ENCODE measurements at places on chromosomes 12 and 14. TPM values are rescaled to one million over a fixed set of nuclear protein-coding genes. Genes with fewer than 3 reads are reported as not detected.

MYF5 gene
- polyA plus RNA-seq: not detected

DNA sequence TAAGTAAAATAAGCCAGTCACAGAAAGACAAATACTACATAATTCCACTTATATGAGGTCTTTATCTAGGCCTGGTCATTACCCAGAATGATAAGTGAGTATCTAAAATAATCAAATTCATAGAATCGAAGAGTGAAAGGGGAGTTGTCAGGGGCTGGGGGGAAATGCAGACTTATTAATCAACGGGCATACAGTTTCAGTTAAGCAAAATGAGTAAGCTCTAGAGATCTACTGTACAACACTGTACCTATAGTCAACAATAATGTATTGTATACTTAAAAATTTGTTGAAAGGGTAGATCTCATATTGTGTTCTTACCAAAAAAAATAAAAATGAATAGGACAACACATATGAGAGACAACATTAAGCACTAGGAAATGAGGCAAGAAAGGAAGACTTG lies 13.3 kb downstream of the BTBD7 start:
- no peak overlapping the region for H3K27ac ChIP-seq
- peaks cover 2% of the 10 kb centered on the region for H3K36me3 ChIP-seq
- H3K4me3 ChIP-seq: no peak overlapping the region
- H3K27me3 ChIP-seq: no peaks in the 10 kb centered on the region
- H3K4me1 ChIP-seq: peaks cover 13% of the 10 kb centered on the region
- no peak for DNase-seq

DNA sequence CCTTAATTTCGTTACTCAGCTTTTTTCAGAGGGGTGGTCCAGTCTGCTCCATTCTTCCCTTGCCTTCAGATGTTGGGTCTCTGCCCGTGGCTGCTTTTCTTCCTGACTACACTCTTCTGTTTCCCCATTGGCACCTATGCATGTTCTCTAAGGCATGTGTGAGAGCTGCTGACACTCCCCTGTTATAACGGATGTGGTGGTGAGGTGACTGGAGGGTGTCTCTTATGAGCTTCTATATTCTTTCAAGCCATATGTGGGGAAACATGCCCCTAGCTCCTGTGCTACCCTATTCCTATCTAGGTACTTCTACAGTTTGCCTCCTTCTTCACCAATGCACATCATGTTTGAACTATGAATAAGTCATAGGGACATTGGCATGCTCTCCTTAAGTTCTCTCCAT lies 643.2 kb downstream of the RPL10L start:
- no peak overlapping the region for H3K27ac ChIP-seq
- H3K4me1 ChIP-seq: no peaks in the 10 kb centered on the region
- DNase-seq: no peak
- no peak overlapping the region for H3K4me3 ChIP-seq
- no peaks in the 10 kb centered on the region for H3K36me3 ChIP-seq

GRCh38 chr12:111424793-111425251 lies 19.1 kb downstream of the SH2B3 start:
- H3K27ac ChIP-seq: peak overlapping the region; percentile 69
- no peak overlapping the region for H3K4me3 ChIP-seq
- no peak for DNase-seq
- peaks cover 55% of the 10 kb centered on the region for H3K4me1 ChIP-seq
- H3K27me3 ChIP-seq: no peaks in the 10 kb centered on the region

DNA sequence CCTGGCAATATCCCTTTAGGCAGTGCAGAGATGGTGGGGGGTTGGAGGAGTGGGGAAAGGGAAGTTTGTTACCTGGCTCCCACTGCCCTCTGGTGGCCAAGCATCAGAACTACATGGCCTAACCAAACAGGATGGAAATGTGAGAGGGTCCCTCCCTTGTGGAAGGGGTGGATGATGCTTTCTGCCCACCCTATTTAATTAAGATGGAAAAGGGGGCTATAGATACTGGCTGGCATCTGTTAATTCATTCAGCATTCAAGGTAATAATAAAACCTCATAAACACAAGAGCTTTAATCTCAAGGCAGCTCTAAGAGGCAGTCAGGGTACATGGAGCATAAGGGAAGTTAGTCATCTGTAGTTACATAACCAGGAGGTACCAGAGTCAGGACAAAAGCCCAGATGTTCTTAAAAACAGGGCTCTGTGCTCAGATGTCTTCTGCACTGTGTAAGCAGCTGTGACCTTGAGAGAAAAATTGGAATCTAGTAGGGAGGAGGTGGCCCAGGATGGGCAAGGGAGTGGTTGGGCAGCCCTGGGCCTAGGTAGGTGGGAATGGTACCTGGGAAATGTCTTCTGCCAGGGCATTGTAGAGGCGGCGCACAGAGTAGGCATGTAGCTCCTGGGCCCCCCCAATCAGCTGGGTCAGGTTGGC lies 4.6 kb downstream of the AP1G2 start:
- DNase-seq: peak; percentile 46
- H3K27me3 ChIP-seq: no peaks in the 10 kb centered on the region
- peaks cover 23% of the 10 kb centered on the region for H3K36me3 ChIP-seq
- peak overlapping the region; percentile 29 for H3K27ac ChIP-seq
- H3K4me1 ChIP-seq: peaks cover 10% of the 10 kb centered on the region

- no peak for DNase-seq
- no peaks in the 10 kb centered on the region for H3K36me3 ChIP-seq
- H3K4me1 ChIP-seq: no peaks in the 10 kb centered on the region
- no peaks in the 10 kb centered on the region for H3K27me3 ChIP-seq
- no peak overlapping the region for H3K27ac ChIP-seq
Observed at GRCh38 chr14:92754966-92755365, 6.5 kb upstream of the LGMN start.

DNA sequence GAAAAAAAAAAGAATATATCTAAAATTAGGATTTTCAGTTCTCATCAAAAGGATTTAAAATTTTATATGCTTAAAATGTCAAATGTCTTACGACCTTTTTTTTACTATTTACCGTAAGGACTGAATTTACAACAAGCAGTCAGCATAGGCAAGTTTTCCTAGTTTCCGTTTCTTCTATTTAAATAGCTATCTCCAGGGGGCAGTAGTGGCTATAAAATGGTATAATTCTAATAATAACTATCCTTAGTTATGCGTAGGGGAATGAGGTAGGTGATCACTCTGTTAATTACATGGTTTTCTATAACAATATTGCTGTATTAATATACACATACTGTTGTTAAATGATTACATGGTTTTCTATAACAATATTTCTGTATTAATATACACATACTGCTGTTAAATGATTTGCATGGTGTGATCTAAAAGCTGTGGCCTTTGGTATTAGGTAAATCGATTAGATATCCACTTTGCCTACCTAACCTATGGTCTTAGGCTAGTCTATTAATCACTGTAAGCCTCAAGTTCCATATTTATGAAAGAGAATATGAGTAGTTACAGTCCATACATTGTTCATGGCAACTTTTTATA lies 217.7 kb upstream of the PDZRN4 start:
- no peaks in the 10 kb centered on the region for H3K4me1 ChIP-seq
- no peaks in the 10 kb centered on the region for H3K27me3 ChIP-seq
- no peaks in the 10 kb centered on the region for H3K36me3 ChIP-seq
- no peak overlapping the region for H3K27ac ChIP-seq
- DNase-seq: no peak

PARPBP gene
- 1.7 TPM for polyA plus RNA-seq

DNA sequence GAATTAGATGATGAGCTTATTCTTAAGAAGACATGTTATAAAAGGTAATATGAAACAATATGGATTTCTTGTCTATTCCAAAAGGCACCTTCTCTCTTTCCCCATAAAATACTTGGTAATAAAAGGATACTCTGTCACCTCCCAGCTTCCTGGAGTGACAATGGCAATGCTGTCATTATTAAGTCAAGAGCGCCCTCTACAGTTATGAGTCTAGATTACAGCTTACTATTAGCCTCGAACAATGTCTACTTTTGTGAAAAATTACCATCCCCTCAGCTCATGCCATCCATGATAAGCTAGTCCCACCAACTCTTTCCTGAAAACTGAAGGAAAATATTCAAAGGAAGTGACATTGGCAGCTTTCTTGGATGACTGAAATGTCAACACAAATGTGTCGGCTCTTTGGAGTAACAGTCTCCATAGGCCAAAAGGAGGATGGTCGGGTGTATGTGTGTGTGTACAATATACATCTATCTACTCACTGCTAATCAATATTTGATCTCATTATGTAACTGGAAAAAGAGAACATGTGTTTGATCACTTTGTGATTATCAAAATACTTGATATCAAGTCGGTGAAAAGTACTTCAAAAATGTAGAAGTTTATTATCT lies 48.7 kb upstream of the CDKN3 start:
- no peaks in the 10 kb centered on the region for H3K27me3 ChIP-seq
- DNase-seq: no peak
- no peak overlapping the region for H3K27ac ChIP-seq
- H3K4me1 ChIP-seq: no peaks in the 10 kb centered on the region
- H3K36me3 ChIP-seq: no peaks in the 10 kb centered on the region

DNA sequence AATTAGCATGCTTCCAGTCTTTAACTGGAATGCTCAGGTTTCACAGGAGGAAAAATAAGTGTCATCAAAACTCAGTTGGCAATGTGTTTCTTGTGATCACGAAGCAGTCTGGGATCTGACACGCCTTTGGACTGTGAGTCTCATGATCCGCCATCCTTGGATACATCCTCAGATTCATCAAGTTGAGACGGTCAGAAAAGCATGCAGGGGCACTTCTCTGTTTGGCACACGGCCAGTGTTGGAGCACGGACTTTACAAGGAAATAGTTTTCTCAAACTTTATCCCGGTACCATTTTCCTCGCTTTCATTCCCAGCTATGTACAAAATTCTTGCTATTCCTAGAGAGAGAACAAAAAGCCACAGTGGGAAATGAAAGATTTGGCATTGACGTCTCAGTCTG lies 88.4 kb upstream of the PARP11 start:
- no peaks in the 10 kb centered on the region for H3K27me3 ChIP-seq
- peak overlapping the region; percentile 74 for H3K27ac ChIP-seq
- no peaks in the 10 kb centered on the region for H3K4me1 ChIP-seq
- no peaks in the 10 kb centered on the region for H3K36me3 ChIP-seq

LRTM2 gene
- not detected for polyA plus RNA-seq

DNA sequence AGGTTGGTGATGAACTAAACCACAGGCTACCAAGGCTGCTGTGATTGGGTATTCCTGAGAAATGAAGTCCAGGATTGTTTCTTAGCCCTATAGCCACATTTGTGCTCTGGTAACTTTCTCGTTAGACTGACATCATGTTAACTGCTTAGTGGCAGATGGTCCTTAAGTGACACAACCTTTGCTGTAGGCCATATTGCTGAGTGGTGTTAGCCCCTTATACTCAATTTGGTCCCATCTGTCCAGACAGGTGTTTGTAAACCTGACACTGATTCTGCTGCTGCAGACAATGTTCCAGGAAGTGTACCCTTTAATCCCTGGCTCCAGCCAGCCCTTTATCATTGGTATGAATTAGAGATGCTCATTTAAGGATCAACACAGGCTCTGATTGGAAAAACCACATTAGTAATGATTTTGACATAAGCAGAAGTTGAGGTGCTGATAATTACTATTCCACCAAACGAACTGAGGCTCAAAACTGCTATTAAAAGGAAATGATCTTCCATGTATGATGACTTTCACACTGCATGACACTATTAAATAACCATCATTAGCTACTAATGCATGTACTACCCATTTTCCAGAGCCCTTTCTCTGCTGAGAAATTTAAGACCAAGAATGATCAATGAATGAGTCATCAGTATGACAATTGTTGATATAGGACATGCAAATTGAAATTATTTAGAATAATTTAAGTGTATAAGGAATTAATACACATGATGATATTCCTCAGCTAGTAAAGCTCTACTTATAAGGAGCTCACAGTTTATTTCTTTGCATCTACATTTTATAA lies 3.6 kb upstream of the SSTR1 start:
- H3K27me3 ChIP-seq: peaks cover 3% of the 10 kb centered on the region
- DNase-seq: no peak
- H3K36me3 ChIP-seq: no peaks in the 10 kb centered on the region
- no peaks in the 10 kb centered on the region for H3K4me1 ChIP-seq
- H3K4me3 ChIP-seq: no peak overlapping the region

GRCh38 chr12:71731439-71732356 lies 23.0 kb upstream of the RAB21 start:
- H3K27me3 ChIP-seq: no peaks in the 10 kb centered on the region
- no peak overlapping the region for H3K4me3 ChIP-seq
- no peak overlapping the region for H3K27ac ChIP-seq
- no peaks in the 10 kb centered on the region for H3K4me1 ChIP-seq
- DNase-seq: no peak

GRCh38 chr14:102605029-102605428 lies 12.6 kb downstream of the RCOR1 start:
- no peak for DNase-seq
- H3K4me1 ChIP-seq: no peaks in the 10 kb centered on the region
- H3K36me3 ChIP-seq: peaks cover 3% of the 10 kb centered on the region
- no peak overlapping the region for H3K27ac ChIP-seq
- H3K27me3 ChIP-seq: no peaks in the 10 kb centered on the region
- H3K4me3 ChIP-seq: no peak overlapping the region

DNA sequence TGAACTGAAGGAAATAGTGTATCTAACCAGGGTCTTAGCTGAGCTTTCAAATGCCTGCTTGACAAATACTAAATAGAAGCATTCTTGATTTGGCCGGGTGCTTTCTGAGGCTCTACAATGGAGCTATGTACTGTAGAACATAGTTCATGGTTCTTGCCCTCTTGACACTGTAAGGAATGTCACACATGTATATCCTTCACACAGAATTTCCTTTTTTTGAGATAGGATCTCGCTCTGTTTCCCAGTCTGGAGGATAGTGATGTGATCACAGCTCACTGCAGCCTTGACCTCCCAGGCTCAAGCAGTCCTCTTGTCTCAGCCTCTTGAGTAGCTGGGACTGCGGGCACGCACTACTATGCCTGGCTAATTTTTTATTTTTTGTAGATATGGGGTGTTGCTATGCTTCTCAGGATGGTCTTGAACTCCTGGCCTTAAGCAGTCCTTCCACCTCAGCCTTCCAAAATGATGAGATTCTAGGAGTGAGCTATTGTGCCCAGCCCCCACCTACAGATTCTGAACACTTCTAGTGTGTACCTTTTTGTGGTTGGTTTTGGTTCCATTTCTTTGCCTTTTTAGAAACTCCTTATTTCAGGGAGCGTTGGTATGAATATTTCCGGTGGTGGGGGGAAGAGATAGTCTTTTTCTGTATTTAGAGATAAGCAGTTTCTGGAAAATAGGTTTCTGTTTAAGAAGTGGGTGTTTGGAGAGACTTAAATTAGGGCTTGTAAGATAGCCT lies 4.2 kb downstream of the MLXIP start:
- no peaks in the 10 kb centered on the region for H3K36me3 ChIP-seq
- DNase-seq: peak; percentile 27
- peak overlapping the region; percentile 66 for H3K4me3 ChIP-seq
- no peaks in the 10 kb centered on the region for H3K27me3 ChIP-seq
- peak overlapping the region; percentile 82 for H3K27ac ChIP-seq

CISTR gene
- polyA plus RNA-seq: not detected

- no peak overlapping the region for H3K4me3 ChIP-seq
- no peak for DNase-seq
- peaks cover 15% of the 10 kb centered on the region for H3K4me1 ChIP-seq
- H3K27me3 ChIP-seq: no peaks in the 10 kb centered on the region
- H3K27ac ChIP-seq: peak overlapping the region; percentile 30
- peaks cover 35% of the 10 kb centered on the region for H3K36me3 ChIP-seq
Observed at GRCh38 chr14:21505012-21505553, 6.1 kb downstream of the METTL3 start.

Data from naive thymus-derived CD4-positive, alpha-beta T cell (primary cell).